C1 segment of cervical spinal cord (tissue), 14 donors: ENCODE measurements at places on chromosomes 5 and 9.

DNA sequence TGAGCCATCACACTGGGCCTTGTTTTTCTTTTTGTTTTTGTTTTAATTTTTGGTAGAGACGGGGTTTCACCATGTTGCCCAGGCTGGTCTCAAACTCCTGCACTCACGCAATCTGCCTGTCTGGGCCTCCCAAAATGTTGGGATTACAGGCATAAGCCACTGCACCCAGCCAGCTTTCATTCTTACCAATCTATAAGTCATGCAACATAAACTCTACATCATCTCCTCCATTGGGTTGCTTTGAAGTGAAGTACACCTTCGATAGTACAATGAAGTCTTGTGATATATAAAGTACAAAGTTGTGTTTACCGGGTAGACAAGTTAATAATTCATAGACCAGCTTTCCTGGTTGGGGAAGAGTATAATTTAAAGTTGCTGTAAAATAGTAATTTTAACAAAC, 8.8 kb upstream of the CDK7 start:
- DNase-seq = no peak

- no peak for DNase-seq
Measured at GRCh38 chr5:169169783-169170182, 131.2 kb downstream of the SLIT3 start.

GRCh38 chr9:75979362-75979761, 88.9 kb downstream of the PCSK5 start:
- no peak for DNase-seq

DNA sequence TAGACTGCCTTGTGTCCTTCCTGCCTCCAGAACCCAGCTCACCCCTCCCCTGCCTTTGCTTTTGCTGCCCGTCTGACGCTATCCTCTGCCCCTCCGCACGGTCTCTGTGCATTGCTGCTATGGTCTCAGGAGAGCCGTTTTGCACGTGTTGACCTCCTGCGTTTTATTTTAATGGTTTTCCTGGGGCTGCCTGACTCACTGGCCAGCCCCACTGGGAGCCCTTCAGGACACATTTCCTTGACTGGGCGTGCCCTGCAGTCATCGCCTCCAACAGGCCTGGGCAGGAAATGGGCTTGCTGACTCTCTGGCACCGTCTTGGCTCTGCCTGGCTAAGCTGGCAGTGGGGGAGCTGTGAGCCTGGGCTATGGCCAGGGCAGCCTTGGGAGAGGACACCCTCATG, 17.9 kb upstream of the ASS1 start:
- no peak for DNase-seq

DNA sequence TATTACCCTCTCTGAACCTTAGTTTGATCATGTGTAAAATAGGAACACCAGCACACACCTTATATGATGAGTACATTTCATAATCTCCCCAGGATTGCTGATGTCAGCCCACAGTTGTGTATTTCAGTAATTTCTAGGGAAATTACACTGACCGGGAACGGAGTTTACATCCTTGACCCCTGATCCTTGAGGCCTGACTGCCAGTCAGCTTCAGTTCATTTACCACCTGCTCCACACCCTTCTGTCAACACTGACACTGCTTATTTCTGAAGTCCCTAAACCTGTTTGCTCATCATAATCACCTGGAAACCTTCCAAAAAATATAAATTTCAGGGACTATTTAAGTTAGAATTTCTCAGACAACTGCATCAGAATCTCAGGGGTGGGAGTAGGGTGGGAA, 55.3 kb downstream of the ZNF622 start:
- no peak for DNase-seq

GRCh38 chr5:82586181-82586580, 308.0 kb upstream of the RPS23 start:
- no peak for DNase-seq

GRCh38 chr9:131658377-131659129, 81.3 kb downstream of the RAPGEF1 start:
- DNase-seq = no peak

DNA sequence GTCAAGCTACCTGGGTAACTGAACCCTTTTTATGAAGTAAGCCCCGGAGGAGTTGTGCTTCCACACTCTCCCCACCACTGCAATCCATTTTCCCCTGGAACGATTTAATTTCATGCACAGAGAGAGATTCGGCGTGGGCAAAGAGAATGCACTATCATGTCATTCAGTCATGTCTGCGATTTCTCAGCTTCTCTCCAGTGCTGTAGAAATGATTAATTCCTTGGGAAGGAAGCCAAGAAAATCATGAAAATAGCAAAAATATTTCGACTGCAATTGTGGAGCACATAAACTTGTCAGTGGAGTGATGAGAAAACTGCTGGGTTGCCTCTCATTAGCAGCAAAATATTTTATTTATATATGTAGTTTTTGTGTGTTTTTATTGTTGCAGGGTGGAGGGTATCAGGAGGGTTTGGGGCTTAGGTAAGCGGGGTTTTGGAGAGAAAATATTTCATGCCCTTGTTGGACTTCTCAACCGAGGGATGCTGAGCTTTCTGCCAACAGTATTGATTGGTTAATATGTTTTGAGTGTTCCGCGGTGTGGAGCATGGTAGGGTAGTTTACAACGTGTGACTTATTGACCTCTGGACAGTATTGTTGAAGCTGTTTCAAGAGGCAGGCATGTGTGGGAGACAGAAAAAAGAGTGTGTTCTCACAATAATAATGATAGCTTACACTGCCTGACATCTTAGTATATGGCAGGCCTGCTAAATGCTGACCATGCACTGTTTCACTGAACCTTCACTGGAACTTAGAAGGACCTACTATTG, 69.3 kb downstream of the SGCD start:
- DNase-seq = no peak

DNA sequence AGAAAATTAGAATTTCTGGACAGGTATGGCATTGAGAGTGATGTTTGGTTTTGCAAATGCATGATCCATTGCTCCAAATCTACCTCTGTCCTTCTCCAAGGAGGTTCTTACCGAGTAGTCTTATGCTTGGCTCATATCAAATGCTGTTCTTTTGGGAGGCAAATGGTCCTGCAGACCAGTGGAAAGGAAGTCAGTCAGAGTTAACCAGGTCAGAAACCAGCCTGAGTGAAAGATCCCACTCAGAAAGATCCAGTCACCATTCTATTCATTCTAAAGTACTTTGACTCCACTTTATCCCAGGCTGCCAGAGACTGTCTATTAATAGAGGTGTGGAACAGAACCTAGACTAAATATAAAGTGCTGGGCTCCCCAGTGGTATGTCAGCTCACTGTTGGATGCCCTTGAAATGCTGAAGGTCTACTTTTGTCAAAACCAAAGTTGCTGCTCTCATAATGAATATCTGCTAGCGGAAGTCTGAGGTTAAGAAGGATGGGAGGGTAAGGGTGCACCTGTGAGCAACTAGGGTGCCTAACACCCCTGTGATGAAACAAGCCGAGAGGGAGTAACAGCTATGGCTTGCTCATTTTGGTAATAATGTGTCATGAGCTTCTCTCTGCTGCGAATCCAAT, 302.2 kb downstream of the ZNF608 start:
- no peak for DNase-seq

DNA sequence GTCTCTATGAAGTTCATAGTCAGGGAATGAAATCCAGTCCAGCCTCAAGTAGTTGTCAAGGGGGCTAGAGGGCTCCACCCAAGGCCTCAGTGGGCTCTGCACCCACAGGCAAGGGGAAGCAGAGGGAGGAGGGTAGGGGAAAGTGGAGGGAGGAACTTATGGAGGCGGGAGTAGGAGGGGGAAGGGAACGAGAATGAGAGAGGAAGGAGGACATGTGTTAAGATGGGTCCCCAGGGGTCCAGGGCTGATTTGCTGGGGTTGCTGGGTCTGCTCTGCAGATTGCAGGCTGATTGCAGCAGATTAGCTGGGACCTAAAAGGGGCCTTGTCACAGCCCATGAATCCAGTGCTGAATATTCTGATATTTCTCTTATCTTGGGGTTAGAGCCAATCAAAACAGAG, 166.9 kb upstream of the IL12B start:
- no peak for DNase-seq

GRCh38 chr9:126788634-126789349, 16.0 kb upstream of the ZBTB43 start:
- DNase-seq = no peak

DNA sequence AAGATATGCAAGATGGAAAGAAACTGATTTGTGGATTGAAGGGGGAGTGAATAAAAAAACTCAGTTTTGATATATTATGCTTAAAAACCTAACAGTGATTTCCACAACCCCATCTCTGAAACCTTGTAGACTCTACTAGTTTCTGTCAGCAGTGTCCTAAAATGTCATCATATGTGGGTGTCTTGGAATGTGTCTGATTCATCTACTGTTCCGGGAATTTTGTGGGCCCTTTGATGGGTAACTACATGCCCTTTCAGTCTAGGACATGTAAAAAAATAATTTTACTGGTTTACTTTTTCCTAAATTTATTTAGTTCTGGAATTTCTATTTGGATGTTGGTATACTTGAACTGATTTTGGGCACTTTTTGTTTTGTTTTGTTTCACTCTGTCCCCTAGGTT, 118.9 kb upstream of the NMUR2 start:
- DNase-seq = no peak

DNA sequence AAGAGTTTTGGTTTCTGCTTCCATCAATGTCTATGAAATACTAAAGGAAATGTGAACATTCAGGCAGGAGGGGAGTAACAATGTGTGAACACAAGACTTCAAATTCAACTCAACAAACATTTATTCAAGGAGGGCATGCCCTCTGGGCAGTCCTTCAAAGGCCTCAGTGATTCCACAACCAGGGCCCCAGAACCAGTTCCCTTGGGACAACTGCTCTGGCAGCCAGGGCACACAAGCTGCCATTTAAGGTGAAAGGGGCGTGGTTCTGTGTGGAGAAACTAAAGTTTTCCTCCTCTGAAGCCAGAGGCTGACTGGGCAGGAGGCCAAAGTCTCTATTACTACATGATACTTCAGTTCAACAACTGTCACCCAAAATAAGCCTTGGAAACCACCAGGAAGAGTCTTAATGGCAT, 3.2 kb downstream of the RBM18 start:
- no peak for DNase-seq

GRCh38 chr5:5344051-5344571, 78.4 kb upstream of the ICE1 start:
- DNase-seq = no peak

DNA sequence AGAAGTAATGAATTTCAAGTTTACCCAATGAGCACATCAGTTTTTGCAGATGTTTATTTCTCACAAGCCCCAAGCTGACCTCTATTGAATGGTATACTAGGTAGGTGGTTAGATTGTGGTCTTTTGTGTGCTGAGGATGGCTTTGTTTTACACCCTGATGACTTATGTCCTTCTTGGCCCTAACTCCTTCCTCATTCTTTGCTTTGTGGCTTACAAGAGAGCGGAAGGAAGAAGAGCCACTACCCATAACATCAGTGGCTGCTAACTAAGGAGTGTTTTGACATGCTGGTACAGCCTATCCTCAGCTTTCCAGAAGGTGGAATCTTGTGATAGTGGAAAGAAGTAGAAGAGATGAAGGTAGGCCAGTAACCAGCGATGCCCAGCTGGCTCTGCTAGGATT, 85.7 kb upstream of the NTRK2 start:
- no peak for DNase-seq

DNA sequence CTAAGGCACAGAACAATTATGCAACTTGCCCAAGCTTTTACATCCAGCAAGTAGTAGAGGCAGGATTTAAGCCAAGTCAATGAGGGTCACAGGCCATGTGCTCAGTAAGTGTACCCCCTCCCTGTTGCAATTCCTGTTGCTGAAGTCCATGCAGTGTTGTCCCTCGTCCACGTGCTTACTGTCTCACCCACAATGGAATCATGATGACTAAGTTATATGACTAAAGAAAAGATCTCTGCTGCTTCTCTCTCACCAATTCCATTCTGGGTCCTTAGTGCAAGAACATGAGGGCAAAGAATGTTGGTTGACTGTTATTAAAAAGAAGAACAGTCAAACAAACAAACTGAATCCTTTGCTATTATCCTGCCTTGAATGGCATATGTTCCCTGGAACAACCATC, 233.6 kb upstream of the SLC24A2 start:
- no peak for DNase-seq

- DNase-seq = no peak
Measured at GRCh38 chr5:104016646-104017045, 454.1 kb upstream of the NUDT12 start.

- no peak for DNase-seq
Measured at GRCh38 chr5:106167766-106168165, 1503.0 kb downstream of the EFNA5 start.

DNA sequence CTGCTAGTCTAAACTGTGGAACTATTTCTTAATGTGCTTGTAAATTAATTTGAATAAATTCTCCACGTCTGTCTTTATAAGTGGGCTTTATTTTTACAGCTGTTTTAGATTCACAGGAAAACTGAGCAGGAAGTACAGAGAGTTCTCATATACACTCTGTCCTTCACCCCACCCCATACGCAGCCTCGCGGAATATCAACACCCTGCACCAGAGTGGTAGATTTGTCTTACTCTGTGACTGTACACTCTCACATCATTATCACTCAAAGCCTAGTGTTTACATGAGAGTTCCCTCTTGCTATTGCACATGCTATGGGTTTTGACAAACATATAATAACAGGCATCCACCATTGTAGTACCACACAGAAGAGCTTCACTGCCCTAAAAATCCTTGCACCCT, 179.7 kb upstream of the DAB2 start:
- no peak for DNase-seq

GRCh38 chr5:35197351-35197750, 32.9 kb downstream of the PRLR start:
- DNase-seq = no peak

- no peak for DNase-seq
Measured at GRCh38 chr9:37511016-37512010, 25.6 kb downstream of the POLR1E start.

DNA sequence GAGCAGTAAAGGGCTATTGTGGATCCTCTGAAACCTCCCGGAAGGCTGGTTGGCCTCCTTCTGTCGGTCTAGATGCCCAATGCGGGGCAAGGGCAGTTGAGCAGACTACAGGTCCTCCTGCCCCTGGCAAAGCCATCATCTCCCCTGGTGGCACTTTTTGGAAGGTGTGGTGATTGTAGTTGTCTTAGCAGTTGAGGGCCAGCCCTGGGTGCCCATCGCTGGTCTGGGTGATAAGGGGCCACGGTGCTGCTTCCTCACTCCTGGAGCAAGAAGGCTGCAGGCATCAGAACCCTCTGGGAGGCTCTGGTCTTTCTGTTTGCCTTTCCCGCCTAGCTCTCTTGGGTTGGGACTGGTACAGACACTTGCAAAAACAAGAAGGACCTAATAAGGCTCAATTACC, 63.8 kb downstream of the CYSTM1 start:
- DNase-seq = no peak
